ENCODE measurements at places on chromosomes 2 and 18.

GRCh38 chr18:74916773-74917393, 292.1 kb downstream of the PTGR3 start:
- DNase-seq: no peak

DNA sequence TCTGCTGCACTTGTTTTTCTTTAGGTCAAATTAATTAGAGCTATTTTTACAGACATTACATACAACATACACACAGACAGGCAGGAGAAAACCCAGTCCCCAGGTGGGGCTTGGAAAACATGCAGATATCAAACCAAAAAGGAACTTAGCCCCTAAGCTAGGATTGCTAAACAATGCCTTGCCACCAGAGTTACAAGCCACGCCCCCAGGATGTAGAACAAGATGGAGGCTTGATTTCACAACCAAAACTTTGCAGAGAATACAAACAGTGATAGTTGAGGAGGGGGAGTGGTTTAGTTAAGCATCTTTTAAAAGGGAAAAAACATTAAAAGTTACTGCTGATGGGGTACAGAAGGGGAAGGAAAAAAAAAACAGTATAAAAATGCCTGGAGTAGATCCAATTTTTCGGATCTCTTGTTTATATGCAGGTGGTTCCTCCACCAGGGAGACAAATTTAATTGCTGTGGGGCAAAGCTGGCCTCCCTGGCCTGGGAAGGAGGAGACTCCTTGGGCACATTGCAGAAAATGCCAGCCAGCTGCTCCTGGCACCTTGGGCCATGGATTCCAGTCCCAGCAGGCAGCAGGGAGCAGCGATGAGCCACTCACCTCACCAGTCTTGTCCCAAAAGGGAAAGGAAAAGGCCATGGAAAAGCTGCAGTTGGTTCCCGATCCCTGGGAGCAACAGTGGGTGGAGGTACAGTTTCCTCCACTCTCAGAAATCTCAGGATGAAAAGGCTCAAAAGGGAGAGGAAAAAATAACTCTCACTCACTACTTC, 348.4 kb upstream of the REG3G start:
- no peak for DNase-seq

DNA sequence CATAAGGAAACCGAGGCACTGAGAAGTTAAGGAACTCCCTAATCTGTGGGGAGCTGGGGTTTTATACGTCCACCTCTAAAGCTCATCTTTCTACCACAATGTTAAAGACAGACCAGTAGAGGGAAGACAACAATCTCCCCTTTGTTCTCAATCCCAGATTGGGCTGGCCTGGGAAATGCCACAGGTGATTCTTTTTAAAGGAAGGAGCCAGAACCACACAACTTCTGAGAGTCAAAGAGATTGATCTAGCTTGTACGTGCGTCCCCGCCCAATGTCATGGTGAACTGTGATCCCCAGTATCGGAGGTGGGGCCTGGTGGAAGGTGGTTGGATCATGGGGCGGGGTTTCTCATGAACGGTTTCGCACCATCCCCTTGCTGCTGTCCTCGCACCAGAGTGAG, 81.8 kb upstream of the LCLAT1 start:
- no peak for DNase-seq

DNA sequence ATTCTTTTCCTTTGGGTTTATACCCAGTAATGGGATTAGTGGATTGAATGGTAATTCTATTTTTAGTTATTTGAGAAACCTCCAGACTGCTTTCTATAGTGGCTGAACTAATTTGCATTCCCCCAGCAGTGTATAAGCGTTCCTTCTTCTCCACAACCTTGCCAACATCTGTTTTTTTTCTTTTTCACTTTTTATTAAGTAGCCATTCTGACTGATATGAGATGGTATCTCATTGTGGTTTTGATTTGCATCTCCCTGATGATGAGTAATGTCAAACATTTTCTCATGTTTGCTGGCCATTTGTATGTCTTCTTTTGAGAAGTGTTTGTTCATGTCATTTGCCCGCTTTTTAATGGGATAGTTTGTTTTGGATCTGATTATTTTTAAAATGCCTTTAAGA, 64.1 kb upstream of the MEIS1 start:
- DNase-seq: no peak

DNA sequence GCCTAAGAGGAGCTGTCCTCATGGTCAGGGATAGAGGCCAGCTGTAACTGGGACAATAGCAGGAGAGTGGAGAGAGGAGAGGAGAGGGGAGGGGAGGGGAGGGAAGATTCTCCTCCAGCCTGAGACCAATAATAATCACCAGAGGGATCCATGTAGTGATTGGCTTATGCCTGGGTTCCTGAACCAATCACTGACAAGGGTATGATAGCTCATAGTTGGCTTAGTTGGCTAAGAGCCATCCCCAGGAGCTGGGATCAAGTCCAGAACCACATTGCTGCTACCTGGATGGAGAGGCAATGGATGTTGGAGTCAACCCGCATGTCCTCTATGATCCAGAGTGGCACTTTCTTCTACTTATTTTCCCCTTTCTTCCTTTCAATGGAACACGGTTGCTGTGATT, 7.7 kb upstream of the ST8SIA5 start:
- no peak for DNase-seq

DNA sequence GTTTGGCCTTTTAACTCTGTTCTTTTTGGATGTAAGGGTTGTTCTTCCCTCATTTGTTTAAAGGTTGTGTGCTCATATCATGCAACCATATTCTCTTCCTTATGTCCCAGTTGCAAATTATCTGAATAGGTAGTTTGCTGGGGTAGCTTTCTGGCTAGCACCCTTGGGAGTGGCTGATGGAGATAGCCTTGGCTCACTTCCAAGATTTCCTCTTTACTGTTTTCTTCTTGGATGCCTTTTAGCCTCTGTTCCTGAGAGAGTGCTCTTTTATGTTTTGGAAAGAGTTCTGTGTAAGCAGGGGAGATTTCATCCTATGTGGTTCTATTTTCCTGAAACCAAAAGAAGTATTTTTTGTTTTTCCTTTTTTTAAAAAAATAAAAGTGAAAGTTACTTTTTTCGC, 25.4 kb downstream of the USP14 start:
- peak; percentile 33 for DNase-seq

DNA sequence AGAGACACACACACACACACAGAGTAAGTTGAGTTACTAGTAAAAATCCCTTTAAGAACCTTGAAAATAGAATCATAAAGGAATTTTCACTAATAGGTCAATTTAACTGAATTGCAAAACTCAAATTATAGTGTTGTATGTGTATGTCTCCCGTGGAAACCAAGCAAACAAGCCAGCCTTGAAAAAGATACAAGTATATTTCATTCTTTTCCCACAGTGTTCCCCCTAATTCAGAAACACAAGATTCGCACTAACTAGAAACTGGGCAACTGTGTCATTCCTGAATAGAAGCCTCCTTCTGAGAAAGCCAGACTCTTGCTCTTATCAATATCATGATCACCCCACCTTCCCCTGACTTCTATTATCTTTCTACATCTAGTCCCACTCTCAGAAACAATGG, 229.5 kb downstream of the PIEZO2 start:
- no peak for DNase-seq

DNA sequence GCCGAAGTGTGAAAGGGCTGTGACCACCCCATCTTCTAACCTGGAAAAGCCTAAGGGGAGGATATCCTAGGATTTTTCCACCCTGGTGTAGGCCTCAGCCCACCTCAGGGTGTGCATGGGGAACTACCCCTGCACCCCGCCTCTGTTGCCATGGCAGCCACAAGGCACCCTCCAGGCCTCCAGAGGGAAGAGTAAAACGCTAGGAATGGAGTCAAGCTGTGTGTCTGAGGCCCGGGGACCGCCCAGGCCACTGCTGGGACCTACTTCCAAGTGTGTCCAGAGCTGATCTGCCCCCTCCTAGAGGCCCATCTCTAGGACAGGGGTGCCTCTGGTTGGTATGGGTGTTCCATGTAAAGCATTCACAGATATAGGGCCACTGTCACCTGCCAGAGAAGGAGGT, 86.7 kb downstream of the PLB1 start:
- no peak for DNase-seq

- DNase-seq: no peak
Measured at GRCh38 chr2:78682781-78683180, 342.7 kb upstream of the REG3G start.

DNA sequence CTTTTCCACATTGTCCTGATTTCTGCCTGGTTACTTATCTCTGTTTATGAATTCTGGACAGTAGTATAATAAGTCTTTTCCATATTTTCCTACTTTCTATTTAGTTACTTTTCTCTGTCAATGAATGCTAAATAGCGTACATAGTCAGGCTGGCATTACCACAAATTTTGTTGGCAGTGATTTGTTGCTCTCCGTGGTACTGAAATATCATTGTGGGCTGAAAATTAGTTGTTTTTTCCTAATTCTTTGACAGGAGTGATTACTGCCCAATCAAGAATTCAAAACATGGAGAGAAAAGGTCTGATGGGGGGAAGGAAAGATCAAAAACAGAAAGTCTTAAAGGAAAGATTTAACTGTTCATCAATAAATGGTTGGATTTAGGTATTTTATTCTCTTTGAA, 7.7 kb upstream of the GALNT13 start:
- no peak for DNase-seq

- DNase-seq: no peak
Measured at GRCh38 chr2:46517485-46517884, 38.1 kb downstream of the TMEM247 start.

DNA sequence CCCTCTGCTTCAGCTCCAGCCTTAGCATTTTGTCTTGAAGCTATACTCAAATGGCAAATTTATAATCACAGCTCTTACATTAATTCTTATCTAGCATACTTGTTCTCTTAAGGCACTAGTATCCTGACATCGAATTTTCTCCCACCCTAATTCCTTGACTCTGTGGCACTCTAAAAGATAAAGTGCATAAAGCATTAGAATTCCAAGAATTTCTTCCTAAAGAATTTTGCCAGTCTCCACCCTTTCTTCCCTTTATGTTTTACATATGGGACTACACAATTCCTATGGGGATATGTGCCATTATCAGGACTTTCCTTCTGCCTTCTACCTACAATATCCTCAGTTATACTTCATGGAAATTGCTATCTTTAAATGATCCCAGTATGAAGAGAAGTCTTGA, 560.3 kb downstream of the ARHGAP15 start:
- DNase-seq: no peak

DNA sequence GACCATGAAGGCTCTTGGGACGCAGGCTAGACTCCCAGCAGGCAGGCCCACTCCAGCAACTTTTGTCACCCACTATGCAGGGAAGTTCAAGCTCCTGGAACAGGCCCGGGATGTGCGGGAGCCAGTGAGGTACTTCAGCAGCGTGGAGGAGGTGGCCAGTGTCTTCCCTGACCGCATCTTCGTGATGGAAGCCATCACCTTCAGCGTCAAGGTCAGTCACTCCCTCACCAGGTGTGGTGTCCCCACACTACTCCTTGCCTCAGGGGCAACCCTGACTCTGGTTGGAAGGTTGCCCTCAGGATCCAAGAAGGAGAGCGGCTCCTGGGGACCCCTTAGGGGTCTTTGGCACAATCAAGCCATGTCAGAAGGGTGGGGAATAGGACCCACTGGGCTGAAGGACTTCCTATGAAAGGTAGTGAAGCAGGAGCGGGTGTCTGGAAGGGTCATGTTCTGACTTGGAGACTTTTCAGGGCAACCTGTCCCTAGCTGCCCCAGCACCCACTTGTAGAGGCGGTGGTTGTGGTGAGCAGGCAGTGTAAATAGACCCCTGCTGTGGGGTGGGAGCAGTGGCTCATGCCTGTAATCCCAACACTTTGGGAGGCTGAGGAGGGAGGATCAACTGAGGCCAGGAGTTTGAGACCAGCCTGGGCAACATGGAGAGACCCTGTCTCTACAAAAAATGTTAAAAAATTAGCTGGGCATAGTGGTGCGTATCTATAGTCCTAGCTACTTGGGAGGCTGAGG, 10.2 kb downstream of the GAREM2 start:
- no peak for DNase-seq

- DNase-seq: no peak
Measured at GRCh38 chr2:201925056-201925455, 108.6 kb upstream of the FZD7 start.

GRCh38 chr2:184030989-184031388, 567.3 kb upstream of the ZNF804A start:
- DNase-seq: peak; percentile 59

DNA sequence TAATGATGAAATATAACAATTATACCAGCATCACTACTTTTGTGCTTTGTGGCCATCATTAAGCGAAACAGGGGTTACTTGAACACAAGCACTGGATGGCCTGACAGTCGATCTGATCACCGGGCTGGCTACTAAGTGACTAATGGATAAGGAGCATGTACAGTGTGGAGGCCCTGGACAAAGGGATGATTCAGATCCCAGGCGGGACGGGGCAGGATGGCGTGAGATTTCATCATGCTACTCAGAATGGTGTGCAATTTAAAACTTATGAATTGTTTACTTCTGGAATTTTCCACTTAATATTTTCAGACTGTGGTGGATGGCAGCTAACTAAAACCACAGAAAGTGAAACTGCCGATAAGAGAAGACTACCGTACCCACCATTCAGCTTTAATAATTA, 7.0 kb upstream of the CLIP4 start:
- DNase-seq: no peak

GRCh38 chr18:21799721-21800120, 59.1 kb downstream of the MIB1 start:
- no peak for DNase-seq

- DNase-seq: no peak
Measured at GRCh38 chr2:135258193-135258592, 206.1 kb downstream of the RAB3GAP1 start.

GRCh38 chr2:200575957-200576356, 9.9 kb upstream of the AOX1 start:
- DNase-seq: no peak

- no peak for DNase-seq
Measured at GRCh38 chr2:192940767-192941166, 746.0 kb upstream of the TMEFF2 start.

GRCh38 chr2:140843186-140843585, 1287.6 kb downstream of the LRP1B start:
- no peak for DNase-seq

- DNase-seq: no peak
Measured at GRCh38 chr18:48702346-48703027, 163.7 kb downstream of the CTIF start.

DNA sequence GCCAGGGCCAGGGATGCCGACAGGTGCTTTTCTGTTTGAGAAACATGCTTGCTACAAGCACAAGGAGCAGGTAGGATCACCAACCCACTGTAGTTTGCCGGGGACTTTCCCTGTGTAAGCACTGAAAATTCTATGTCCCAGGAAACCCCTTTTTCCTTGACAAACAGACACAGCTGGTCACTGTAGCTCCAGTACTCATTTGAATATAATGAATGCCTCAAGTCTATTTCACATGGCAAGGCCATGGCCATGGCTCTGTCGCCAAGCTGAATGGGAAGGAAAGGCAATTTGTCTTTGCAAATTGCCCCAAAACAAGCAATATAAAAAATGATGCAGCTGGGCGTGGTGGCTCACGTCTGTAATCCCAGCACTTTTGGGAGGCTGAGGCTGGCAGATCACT, 49.6 kb upstream of the IGFBP2 start:
- DNase-seq: no peak

All from NCI-H446 (cell line).